NCI-H1092 treated with DMSO at 0.1 percent for 48 hours (cell line): ENCODE measurements at places on chromosomes 5 and 9.

GRCh38 chr9:134642385-134643181, 980 bp downstream of the COL5A1 start:
- no peak for DNase-seq

GRCh38 chr5:112812549-112812948, 48.5 kb upstream of the SRP19 start:
- DNase-seq: no peak

- no peak for DNase-seq
Measured at GRCh38 chr9:112403614-112404201, 23.8 kb downstream of the HSDL2 start.

GRCh38 chr9:126397056-126397455, 70.4 kb downstream of the MVB12B start:
- no peak for DNase-seq

DNA sequence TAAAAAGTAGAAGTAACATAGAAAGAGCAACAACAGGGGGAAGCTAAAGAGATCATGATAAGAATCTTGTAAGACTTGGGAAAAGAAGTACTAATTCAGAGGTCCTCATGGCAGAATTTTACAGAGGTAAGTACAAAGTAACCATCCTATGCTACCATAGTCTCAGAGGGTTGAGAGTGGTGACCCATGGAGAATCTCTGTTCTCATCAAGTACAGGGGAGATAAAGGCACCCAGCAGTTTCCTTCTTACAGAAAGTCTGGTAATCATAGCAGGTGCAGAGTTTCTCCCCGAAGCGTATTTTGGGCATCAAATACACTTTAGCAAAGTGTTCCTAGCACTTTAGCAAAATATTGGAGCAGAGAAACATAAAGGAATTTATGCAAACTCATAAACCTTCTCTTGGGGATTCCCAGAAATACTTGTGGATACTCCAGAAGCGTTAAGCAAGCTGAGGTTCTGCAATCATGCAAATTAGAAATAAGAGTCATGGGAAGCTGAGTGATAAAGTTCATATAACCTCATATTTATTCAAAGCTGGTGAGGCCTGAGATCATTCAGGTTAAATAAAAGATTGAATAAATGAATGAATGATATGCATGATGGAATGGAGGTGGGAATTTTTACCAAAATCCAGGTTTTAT, 101.0 kb upstream of the SMC2 start:
- DNase-seq: no peak

DNA sequence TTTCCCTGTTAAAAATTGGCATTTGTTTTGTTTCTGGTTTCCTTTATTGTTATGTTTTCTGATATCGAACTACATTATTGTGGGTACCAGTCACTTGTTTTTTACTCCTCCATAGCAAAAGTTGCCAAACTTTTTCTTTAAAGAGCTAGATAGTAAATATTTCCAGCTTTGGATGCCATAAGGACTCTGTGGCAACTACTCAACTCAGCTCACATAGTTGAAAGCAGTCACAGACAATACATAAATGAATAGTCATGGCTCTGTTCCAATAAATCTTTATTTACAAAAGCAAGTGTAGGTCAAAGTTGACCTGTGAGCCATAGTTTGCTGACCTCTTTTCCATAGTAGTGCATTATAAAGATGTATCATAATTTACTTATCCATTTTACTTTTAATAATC, 305.0 kb downstream of the RASEF start:
- DNase-seq: no peak

GRCh38 chr5:136018814-136019783, 9.7 kb upstream of the TGFBI start:
- no peak for DNase-seq

DNA sequence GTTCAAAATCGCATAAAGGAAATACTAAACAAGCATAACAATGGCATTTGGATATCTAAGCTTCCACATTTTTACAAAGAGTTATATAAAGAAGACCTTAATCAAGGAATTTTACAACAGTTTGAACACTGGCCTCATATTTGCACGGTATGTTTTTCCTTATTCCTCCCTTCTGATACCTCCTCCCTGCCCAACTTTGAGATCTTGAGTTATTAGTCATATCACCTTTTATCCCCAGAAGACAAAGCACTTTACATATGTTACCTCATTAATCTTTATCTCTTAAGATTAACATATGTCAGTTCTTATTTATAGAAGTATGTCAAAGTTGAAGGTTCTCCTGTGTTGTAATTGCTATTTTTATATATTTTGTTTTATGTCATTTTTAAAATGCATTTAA, 29.8 kb downstream of the TDRD7 start:
- no peak for DNase-seq

GRCh38 chr9:113436728-113437515, 26.4 kb downstream of the C9orf43 start:
- DNase-seq: no peak

GRCh38 chr5:84091127-84091799, 293.4 kb downstream of the EDIL3 start:
- DNase-seq: no peak

DNA sequence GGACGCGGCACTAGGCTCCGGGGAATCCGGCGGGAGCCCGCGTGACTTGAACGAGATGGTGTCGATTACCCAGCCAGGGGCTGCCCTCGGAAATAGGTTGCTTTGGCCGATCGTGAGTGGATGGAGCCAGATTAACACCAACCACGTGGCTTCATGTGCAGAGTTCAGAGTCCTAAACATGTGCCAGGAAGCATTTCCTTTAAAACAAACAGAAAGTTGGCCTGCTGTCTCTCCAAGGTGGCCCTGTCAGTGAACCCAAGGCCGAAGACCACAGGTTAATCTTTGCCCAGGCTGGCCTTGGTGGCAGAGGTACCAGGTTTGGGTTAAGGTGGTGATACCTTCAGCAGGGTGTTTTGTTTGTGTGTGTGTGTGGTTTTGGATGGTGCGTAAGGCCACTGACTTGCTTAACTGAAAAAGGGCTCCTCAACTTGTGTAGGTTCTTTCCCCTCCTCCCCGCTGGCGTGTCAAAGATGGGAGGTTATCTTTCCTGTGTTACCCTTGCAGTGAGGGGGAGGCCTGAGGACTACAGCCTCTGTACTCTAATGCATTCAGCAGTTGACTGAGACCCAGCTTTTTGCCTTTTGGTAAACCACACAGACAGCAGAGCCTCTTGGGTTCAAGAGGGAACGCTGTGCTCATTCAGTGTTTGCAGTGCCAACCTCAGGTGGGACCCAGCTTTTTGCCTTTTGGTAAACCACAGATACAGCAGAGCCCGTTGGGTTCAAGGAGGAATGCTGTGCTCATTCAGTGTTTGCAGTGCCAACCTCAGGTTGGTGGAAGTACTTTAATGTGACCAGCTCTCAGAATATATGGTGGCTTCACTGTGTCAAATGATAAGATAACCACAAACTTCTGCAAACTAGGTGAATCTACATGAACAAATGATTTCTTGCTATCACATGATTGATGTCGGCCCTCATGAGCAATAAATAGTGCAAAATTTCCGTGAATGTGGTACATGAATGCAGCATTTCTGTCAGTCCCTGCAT, 1.4 kb downstream of the IQGAP2 start:
- DNase-seq: no peak

GRCh38 chr5:68066277-68066955, 149.1 kb upstream of the PIK3R1 start:
- no peak for DNase-seq

DNA sequence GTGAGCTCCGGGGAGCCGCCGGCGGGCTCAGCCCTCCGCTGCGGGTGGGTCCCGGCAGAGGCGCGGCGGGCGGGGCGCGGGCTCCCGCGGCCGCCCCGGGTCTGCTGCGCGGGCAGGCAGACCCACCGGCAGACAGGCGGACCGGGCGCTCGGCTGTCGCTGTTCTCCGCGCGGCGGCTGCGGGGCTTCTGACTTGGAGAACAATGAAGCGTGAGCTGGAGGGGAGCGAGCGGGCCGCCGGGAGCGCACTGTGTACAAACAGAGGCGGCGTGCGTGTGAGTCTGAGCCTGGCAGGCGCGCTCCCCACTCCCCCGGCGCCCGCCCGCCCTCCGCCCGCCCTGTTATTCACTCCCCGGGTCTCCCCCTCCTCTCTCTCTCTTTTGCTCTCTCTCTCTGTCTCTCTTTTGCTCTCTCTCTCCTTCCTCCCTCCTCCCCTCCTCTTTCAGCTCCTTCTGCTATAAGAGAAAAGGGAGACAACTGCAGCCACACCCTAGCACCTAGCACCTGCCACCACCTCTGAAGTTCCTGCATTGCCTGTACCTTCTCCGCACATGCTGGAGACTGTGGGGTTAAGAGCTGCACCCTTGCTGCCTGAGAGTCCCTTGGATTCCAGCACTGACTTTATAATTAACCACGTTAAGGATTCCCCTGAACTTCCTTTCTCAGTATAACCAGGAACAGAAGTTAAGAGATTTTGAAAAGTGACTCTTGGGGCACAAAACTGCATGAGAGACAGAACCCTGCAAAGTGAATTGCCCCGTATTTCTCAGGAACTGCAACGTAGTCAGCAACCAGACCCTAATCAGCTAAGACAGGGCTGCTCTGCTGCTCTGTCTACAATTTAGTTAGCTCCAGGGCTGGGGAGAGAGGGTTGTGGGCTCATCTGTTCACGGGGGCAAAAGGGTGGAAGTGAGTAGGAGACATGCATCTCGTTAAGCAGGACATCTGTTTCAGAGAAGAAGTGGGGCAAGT, at the start of gene EDIL3:
EDIL3 (minus strand) TSS at position 277 of the 972 bp plus-strand sequence. CDS start 506 bp downstream, outside the sequence.
- no peak for DNase-seq

DNA sequence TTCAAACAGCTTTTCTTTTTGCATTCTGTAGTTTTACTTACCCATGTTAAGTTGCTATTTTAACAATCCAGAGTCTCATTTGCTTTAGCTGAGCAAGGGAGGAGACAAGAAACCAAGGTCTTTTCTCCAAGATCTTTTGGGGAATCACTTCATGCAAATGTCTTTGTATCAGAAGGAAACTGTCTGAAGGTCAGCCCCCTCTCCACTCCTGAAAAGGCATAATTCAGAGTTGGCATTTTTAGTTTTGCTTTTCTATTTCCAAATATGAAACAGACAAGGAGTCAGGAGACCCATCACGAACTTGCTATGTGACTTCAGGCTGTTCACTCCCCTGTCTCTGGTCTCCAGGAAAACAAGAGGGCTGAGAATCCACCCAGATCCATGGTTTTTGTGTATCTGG, 12.3 kb upstream of the TNFSF15 start:
- DNase-seq: no peak

- DNase-seq: no peak
Measured at GRCh38 chr9:16223074-16223871, 647.2 kb downstream of the BNC2 start.

DNA sequence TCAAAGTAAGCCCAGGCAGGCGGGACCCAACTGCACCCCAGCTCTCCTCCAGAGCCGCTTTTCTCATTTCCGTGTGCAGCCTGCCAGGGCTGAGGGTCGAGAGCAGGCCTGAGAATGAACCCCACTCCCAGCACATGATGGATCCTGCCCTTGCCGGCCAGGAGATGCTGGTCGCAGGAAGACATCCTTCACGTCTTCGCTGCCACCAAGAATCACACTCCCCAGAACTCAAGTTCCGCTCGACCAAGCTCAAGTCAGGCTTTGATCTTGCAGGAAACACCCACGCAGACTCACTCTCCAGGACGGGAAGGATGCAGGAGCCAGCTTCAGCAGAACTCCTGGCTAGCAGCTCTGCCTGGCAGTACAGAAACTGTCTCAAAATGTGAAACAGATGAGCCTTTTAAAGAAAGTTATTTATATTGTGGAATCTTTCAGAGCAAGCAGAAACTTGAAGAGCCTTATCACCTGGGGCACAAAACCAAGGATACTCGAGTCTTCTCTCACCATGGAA, 102.4 kb downstream of the ROR2 start:
- no peak for DNase-seq

DNA sequence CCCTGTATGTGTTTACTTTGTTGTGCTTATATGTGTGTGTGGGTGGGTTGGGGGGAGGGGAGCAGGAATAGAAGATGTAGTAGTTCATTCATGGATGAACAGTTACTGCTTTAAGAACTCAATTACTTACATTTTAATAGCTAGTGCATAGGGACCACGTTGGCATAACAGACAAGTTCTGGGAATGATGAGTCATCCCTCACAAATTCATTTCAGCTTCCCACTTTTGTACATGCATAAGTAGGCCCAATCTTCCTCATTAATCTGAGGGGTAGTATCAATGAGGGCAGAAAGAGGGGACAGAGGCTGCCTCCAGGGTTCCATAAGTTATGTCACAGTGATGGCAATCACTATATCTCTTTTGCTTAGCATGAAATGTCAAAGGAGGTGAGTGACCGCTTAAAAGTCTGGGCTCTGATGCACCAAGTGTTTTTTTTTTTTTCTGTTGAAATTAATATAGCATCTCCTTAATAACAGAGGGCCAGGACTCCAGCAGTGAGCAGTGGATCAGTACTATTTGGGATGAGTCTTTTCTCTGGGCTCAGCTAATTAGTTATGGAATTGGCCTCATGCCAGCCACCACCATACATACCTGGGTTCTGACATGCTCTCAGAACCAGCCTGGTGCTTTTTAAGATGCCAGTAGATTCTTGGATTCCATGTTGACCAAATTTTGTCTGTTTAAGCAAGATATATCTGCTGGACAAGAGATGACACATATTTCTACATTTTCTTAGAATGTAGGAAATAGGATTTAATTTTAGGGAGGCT, 37.1 kb downstream of the PRDM6 start:
- no peak for DNase-seq

- no peak for DNase-seq
Measured at GRCh38 chr5:179242676-179243075, 102.6 kb downstream of the ADAMTS2 start.

DNA sequence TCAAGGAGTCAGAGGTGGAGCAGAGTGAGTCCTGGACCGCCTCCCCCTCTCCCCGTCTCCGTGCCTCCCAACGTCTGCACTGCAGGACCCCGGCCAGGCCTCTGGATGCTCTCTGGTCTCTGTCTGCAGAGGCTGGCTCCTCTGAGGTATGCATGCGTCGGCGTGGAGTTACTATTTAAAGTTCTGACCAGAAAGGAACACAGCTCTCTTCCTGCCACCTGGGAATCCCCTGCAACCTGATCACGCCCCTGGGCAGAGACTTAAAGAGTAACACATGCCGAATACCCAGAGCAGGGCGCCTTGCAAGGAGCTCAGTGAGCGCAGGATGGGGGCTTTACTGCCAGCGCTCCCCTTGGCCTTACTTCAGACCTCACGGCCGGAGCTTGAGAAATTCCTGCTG, 16.0 kb downstream of the ANXA6 start:
- DNase-seq: no peak

GRCh38 chr9:98575379-98576346, 133.1 kb downstream of the GABBR2 start:
- DNase-seq: no peak

- no peak for DNase-seq
Measured at GRCh38 chr9:21121079-21121478, 20.6 kb downstream of the IFNW1 start.

DNA sequence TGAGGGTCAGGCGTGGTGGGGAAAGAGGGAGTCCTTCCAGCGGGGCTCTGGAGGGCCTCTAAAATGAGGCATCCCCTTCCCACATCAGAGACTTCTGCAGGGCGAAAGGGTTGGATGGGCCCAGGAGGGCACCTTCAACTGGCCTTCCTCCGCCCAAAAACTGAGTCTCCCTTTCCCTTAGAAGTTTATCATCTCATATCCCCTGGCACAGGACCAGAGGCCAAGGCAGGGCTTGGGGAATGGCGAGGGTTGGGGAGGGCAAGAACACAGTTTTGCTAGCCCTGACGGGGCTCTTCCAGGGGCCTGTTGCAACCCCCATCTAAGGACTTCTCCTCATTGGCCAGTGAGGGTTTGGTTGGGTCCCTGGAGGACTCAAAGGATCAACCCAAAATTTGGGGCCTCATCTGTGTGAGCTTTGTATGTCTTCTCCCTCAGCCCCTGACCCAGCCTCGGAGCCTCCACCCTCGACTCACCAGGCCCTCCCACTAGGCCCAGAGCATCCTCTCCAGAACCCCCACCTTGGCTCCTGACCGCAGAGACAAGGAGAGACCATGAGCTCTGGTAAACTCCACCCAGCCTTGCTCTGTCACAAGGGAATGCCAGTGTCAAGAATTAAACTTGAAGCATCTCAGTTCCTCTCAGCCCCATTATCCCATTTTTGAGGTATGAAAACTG, 24.1 kb downstream of the AQP7 start:
- no peak for DNase-seq
